Activated CD4-positive, alpha-beta memory T cell treated with anti-CD3 and anti-CD28 coated beads, Interleukin-2, amount 10 ng/mL, durations not matched to agents 7 days and 5 days (primary cell): ENCODE measurements at places on chromosomes 3 and 15. TPM values are rescaled to one million over a fixed set of nuclear protein-coding genes. Genes with fewer than 3 reads are reported as not detected.

Gene CPN2
- not detected for total RNA-seq

Gene CLK3
- 133 TPM for total RNA-seq

Gene RYK
- 6.0 TPM for total RNA-seq

GRCh38 chr15:78225783-78226541 lies 8.4 kb downstream of the ACSBG1 start:
- DNase-seq, result no peak
- no peaks in the 10 kb centered on the region for H3K36me3 ChIP-seq
- no peak overlapping the region for H3K4me3 ChIP-seq
- peaks cover 25% of the 10 kb centered on the region for H3K4me1 ChIP-seq

- no peak overlapping the region for H3K4me3 ChIP-seq
- no peak for DNase-seq
- no peak overlapping the region for H3K27ac ChIP-seq
- peaks cover 7% of the 10 kb centered on the region for H3K27me3 ChIP-seq
Measured at GRCh38 chr3:170485696-170486095, 67.0 kb downstream of the CLDN11 start.

- DNase-seq, result no peak
- no peak overlapping the region for H3K27ac ChIP-seq
- no peak overlapping the region for H3K4me3 ChIP-seq
- no peaks in the 10 kb centered on the region for H3K4me1 ChIP-seq
Measured at GRCh38 chr15:83665480-83665879, 11.6 kb downstream of the ADAMTSL3 start.

- no peak overlapping the region for H3K27ac ChIP-seq
- H3K4me3 ChIP-seq, result no peak overlapping the region
- H3K36me3 ChIP-seq, result no peaks in the 10 kb centered on the region
- H3K27me3 ChIP-seq, result peaks cover 2% of the 10 kb centered on the region
- H3K4me1 ChIP-seq, result no peaks in the 10 kb centered on the region
- DNase-seq, result no peak
Measured at GRCh38 chr3:113269661-113270060, 58.3 kb downstream of the BOC start.

GRCh38 chr3:115503394-115503793 lies 119.9 kb upstream of the GAP43 start:
- no peaks in the 10 kb centered on the region for H3K4me1 ChIP-seq
- H3K36me3 ChIP-seq, result no peaks in the 10 kb centered on the region
- no peak for DNase-seq
- no peak overlapping the region for H3K27ac ChIP-seq

- H3K36me3 ChIP-seq, result no peaks in the 10 kb centered on the region
- no peaks in the 10 kb centered on the region for H3K27me3 ChIP-seq
- no peak overlapping the region for H3K27ac ChIP-seq
- peaks cover 15% of the 10 kb centered on the region for H3K4me1 ChIP-seq
Measured at GRCh38 chr3:143427631-143428030, 308.1 kb downstream of the CHST2 start.

DNA sequence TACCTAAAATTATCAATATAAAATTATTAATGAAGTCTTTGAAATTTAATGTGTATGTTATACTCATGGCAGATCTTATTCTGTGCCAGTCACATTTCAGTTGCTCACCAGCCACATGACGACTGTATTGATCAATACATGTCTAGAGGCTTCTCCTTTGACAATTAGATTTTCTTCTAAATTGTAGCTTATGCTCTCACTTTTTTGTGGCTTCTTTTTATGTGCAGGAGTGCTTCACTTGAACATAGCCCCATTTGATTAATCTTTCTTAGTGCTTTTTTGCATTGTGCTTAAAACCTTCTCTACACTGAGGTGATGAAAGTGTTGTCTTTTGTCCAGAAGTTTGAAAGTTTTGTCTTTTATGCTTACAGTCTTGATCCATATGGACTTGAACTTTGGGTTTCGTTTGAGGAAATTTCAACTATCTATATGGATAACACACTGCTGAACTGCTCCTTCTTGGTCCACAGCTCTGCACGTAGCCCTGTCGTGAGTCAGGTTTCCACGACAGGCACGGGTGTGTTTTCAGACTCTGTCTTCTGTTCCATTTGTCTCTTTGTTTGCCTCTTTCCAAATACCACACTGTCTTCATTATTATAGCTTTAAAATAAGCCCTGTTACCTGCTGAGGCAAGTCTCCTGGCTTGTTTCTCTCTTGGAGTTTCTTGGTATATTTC lies 393.9 kb upstream of the CFAP20DC start:
- H3K27me3 ChIP-seq, result no peaks in the 10 kb centered on the region
- H3K4me3 ChIP-seq, result peak overlapping the region; percentile 21
- peaks cover 41% of the 10 kb centered on the region for H3K4me1 ChIP-seq
- no peak for DNase-seq
- H3K27ac ChIP-seq, result peak overlapping the region; percentile 84
